ENCODE measurements at places on chromosomes 16 and 17.

DNA sequence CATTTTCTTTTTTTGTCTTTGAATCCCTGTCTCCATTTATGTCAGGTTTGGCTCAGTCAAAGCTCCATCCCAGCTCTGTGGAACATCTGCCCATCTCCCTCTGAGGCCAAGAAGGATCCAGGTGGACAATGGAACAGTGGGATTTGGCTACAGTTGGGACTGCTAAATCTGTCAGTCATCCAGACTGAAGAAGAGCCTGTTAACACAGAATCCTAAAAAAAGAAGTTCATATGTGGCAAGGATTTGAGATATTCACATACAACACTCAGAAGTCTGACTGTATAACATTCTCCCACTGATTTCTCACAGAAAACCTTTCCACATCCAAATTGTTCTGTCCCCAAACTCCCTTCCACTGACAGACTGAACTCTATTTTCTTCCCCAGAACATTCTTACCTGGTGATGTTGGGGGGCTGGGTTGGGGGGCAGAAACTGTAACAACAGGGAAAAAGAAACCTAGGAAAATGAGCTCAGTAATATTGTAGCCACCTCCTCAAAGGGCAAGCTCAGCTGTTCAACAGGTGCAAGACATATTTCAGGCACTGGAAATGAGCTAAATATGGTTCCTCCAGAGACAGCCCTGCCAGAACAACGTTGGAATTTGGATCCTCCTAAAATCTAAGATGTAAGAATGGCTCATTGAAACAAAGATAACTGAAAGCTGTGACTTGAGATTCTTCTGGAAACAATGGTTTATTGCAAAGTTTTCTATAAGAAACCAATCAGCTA lies 301.5 kb upstream of the CDH5 start:
- DNase-seq, result no peak

DNA sequence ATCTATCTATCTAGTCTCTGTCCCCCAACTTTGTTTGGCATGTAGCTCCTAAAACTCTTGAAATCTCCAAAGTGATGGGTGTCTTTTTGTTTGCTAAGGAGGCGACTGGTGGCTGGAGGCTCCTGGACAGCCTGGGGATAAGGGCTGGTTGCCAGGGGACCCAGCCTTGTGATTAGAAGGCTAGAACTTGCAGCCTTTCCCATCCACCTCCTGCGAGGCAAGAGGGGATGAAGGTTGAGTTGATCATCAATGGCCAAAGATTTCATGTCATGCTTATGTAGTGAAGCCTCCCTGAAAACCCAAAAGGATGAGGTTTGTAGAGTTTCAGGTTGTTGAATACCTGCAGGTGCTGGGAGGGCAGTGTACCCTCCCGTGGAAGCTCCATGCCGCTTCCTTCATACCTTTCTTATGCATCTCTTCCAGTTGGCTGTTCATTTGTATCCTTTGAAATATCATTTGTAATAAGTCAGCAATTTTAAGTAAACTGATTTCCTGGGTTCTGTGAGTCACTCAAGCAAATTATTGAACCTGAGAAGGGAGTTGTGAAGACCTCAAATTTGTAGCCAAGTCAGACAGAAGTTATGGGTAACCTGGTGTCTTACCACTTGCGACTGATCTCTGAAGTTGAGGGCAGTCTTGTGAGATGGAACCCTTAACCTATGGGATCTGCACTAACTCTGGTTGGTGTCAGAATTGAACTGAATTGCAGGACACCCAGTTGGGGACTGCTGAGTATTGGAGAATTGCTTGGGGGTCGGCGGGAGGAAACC lies 202.4 kb downstream of the SEC14L1 start:
- DNase-seq, result no peak

DNA sequence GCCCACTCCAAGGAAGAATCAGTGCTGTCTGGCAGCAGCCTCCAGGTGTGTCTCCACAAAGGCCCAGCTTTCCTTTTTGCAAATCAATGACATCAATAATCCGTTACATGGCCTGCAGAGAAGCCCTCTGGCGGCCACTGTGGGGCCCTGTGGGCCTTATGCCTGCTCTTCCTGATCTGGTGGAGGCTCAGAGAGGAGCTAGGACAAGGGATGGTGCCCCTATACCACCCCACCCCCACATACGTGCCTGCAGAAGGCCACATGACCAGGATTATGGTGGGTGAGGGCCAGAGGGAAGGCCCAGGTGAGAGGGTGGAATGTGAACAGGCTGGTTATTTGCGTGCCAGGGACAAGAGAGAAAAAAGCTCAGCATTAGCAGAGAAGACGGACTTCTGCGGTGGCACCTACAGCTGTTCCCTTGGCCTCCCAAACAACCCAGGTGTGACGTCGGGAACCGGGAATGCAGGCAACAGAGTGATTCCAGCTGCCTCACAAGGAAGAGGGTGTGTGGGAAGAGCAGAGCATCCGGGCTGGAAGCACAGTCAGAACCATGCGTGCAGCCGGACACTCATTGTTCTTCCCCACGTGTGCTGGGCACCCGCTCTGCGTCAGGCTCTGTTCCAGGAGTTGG lies 22.5 kb downstream of the EIF4A3 start:
- peak; percentile 87 for DNase-seq

GRCh38 chr17:60398227-60398959 lies 6.5 kb upstream of the USP32 start:
- no peak for DNase-seq

- no peak for DNase-seq
Measured at GRCh38 chr16:76964464-76965154, 226.4 kb upstream of the MON1B start.

DNA sequence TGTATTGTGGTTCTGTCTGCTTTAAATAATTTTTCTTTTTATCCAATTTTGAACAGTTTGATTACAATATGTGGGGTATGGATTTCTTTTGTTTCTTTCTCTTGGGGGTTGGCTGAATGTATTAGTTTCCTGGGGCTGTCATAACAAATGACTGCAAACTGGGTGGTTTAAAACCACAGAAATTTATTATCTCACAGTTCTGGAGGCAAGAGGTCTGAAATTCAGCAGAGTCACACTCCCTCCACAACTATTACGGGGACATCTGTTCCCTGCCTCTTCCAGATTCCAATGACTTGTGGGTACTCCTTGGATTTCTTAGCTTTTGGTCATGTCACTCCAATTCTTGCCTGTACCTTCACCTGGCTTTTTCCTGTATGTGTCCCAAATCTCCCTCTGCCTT lies 23.7 kb downstream of the COX11 start:
- DNase-seq, result no peak

DNA sequence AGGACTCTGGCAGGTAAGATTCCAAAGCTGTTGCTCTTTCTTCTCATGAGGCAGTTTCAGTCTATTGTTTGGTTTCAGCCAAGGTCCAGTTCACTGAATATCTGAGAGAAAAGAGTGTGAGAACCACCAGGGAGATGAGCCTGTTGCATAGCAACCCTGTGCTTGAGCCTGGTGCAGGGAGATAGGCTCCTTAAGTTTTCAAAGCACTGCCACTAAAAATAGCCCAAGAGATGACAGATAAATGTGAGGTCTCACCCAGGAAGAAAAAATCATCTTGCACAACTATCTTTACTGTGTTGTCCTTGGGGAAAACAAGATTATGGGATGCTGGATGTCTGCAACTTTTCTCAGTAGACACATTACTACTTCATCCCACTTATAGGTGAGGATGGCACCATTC lies 26.2 kb upstream of the NUDT7 start:
- DNase-seq, result no peak

Measured in HuH-7 (cell line).